IMR-90 (cell line): ENCODE measurements at places on chromosomes 6 and 20. TPM values are rescaled to one million over a fixed set of nuclear protein-coding genes. Genes with fewer than 3 reads are reported as not detected.

Gene PBX2
- total RNA-seq = 13.9 and 17.7 TPM in 2 replicates

Gene SLC16A10
- total RNA-seq = 0.28 TPM in 1 of 2 replicates, not detected in the other

Gene NKAIN2
- not detected in 2 replicates for total RNA-seq

Gene NEU1
- 23.6 and 28.5 TPM in 2 replicates for total RNA-seq

Gene LHFPL5
- total RNA-seq = not detected in 2 replicates

Gene LTA
- total RNA-seq = not detected in 2 replicates

GRCh38 chr6:144756469-144756868, 471.3 kb downstream of the UTRN start:
- H3K4me3 ChIP-seq = no peak overlapping the region
- DNase-seq = no peak
- no peaks in the 10 kb centered on the region for H3K4me1 ChIP-seq
- no peak overlapping the region for H3K27ac ChIP-seq
- no peaks in the 10 kb centered on the region for H3K27me3 ChIP-seq
- 0 out of 2 replicates have a peak, but pooled peaks cover 1% of the 10 kb centered on the region for H3K36me3 ChIP-seq

DNA sequence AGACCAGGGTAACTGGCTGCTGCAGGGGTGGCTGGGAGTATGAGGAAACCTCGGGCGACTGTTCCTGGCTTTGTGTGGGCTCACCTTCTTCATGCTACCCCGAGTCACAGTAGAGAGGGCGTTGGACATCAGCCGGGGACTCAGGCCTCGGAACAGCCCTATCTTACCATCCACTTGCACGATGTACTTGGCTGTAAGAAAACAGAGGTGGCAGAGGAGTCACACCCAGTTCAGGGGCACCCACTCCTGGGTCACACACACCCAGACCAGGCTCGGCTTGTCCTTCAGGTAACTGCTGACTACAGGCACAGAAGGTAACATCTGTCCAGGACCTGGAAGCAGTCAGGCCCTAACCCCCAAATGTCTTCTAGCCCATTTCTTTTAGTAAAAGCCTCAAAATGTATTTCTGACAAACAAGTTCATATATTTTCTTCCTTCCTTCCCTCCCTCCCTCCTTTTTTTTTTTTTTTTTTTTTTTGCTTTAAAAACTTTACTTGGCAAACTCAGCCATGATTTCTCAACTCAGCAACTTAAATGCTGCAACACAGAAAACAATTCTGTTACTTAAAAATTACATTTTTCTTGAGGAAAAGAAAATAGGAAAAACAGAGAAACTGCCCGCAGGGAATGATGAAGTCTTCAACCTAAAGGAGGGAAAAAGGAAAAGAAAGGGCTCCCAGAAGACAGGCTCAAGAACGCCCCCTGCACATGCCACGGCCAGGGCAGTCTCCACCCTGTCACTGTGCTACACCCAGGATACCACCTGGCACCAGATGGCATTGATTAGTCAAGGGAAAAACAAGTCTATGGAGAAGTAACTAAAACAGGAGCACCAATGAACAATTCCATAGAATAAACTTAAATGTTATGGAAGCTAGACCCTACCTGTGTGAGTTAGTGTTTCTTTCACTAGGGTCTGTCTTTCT, 7.3 kb downstream of the MTCH1 start:
- DNase-seq = no peak
- no peaks in the 10 kb centered on the region for H3K27me3 ChIP-seq
- H3K4me3 ChIP-seq = no peak overlapping the region
- peaks cover 63% of the 10 kb centered on the region for H3K36me3 ChIP-seq
- H3K4me1 ChIP-seq = peaks cover 9% of the 10 kb centered on the region; the same call in 1 of the 2 replicates

DNA sequence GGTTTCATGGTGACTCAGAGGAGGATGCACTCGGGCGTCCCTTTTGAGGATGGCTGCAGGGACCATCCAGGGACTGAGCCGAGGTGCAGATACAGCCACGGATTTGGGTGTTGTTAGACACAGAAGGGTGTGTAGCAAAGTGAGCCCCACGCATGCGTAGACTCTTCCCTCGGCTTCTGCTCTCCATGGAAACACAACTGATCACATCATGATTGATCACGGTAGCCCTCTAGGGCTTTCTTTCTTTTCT, 606 bp upstream of the ULBP1 start:
- DNase-seq = peak; percentile 40
- no peaks in the 10 kb centered on the region for H3K36me3 ChIP-seq
- H3K4me3 ChIP-seq = peak overlapping the region; percentile 53
- peaks cover 2% of the 10 kb centered on the region; the same call in 1 of the 2 replicates for H3K4me1 ChIP-seq
- peaks cover 55% of the 10 kb centered on the region for H3K27me3 ChIP-seq
- no peak overlapping the region for H3K27ac ChIP-seq

GRCh38 chr6:168737014-168737413, 296.0 kb downstream of the SMOC2 start:
- DNase-seq = no peak
- no peaks in the 10 kb centered on the region for H3K36me3 ChIP-seq
- no peaks in the 10 kb centered on the region for H3K4me1 ChIP-seq
- H3K4me3 ChIP-seq = no peak overlapping the region

GRCh38 chr6:30061092-30061857, at the start of gene POLR1H:
POLR1H (plus strand) TSS chr6:30061265; CDS start chr6:30061525, 260 bp downstream.
- peak; percentile 96 for DNase-seq
- H3K4me3 ChIP-seq = peak within 1 kb of the TSS; percentile 83
- H3K27ac ChIP-seq = peak within 1 kb of the TSS; percentile 76
- peaks cover 3% of the 10 kb centered on the region for H3K4me1 ChIP-seq
- H3K27me3 ChIP-seq = no peaks in the 10 kb centered on the region

DNA sequence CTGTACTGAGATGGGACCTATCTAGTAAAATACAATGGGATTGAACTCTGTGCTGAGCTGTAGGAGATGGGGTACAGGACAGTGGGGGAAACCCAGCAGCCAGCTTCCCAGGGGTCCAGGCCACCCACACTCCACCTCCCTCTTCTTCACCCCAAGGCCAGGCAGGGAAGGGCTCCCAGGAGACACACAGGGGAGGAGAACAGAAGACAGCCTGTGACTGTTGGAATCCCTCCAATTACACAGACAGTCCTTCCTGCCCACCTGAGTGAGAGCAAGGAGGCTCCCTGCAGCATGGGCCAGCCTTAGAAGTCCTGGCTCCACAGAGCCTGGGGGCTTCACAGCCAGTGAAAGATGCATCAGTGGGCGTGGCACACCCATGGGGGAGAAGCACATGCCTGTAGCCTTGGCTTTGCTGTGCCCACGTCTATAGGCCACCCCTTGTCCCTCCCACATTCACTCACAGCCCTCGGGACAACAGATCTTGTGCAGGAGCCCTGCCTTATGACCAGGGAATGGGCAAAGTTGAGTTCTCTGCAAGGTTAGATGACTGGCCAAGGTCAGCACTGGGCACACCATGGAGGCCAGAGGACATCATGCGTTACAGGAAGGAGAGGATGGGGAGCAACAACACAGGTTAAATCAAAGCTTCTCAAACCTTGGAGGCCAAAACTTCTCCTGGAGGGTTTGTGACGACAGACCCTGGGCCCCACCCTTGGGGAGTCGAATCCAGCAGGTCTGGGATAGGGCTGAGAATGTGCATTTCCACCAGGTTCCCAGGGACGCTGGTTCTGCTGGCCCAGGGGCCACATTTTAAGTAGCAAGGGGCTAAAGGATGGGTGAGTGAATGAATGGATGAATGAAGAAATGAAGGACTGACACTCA, 12.3 kb upstream of the CST7 start:
- no peaks in the 10 kb centered on the region for H3K4me1 ChIP-seq
- no peaks in the 10 kb centered on the region for H3K36me3 ChIP-seq
- H3K4me3 ChIP-seq = no peak overlapping the region
- DNase-seq = no peak

- H3K4me1 ChIP-seq = no peaks in the 10 kb centered on the region
- DNase-seq = no peak
- no peak overlapping the region for H3K27ac ChIP-seq
- no peaks in the 10 kb centered on the region for H3K27me3 ChIP-seq
- H3K36me3 ChIP-seq = no peaks in the 10 kb centered on the region
Observed at GRCh38 chr20:15794409-15794808, 778.8 kb downstream of the KIF16B start.

DNA sequence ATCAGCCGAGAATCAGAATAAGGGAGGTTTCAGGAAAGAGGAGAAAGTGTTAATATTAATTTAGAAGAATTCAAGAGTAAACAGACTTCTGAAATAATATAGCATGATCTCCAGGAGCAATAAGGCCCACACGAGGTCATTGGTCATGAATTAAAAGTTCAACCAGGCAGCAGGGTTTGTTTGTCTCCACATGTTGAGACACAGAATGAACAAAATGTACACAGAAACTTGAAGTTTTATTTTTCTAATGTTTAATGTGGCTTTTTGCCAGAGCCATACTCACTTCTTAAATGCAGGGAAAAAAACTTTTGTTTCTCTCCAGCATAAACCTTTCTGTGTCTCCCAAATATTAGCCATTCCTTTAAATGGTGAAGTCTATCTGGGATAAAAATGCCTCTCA, 504.5 kb downstream of the HDGFL1 start:
- peaks cover 3% of the 10 kb centered on the region; the same call in 1 of the 2 replicates for H3K4me1 ChIP-seq
- no peak overlapping the region for H3K4me3 ChIP-seq
- H3K36me3 ChIP-seq = no peaks in the 10 kb centered on the region

- no peak overlapping the region for H3K27ac ChIP-seq
- H3K4me3 ChIP-seq = no peak overlapping the region
- no peaks in the 10 kb centered on the region for H3K27me3 ChIP-seq
- H3K4me1 ChIP-seq = no peaks in the 10 kb centered on the region
Observed at GRCh38 chr6:165321555-165322145, 12.2 kb upstream of the C6orf118 start.

DNA sequence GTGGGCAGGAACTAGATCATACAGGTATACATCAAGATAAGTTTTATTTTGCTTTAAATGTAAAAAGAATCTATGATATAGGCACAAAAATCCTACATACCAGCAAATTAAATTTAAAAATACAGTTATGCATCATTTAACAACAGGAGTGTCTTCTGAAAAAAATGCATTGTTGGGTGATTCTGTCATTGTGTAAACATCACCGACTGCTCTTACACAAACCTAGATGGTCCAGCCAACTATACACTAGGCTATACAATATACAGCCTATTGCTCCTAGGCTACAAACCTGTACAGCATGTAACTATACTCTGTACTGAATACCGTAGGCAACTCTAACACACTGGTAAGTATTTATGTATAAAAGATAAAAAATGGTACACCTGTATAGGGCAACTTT, 139.4 kb downstream of the RNGTT start:
- no peaks in the 10 kb centered on the region for H3K4me1 ChIP-seq
- H3K27me3 ChIP-seq = no peaks in the 10 kb centered on the region
- H3K27ac ChIP-seq = no peak overlapping the region
- H3K4me3 ChIP-seq = no peak overlapping the region
